ENCODE measurements at places on chromosomes 4 and X.

DNA sequence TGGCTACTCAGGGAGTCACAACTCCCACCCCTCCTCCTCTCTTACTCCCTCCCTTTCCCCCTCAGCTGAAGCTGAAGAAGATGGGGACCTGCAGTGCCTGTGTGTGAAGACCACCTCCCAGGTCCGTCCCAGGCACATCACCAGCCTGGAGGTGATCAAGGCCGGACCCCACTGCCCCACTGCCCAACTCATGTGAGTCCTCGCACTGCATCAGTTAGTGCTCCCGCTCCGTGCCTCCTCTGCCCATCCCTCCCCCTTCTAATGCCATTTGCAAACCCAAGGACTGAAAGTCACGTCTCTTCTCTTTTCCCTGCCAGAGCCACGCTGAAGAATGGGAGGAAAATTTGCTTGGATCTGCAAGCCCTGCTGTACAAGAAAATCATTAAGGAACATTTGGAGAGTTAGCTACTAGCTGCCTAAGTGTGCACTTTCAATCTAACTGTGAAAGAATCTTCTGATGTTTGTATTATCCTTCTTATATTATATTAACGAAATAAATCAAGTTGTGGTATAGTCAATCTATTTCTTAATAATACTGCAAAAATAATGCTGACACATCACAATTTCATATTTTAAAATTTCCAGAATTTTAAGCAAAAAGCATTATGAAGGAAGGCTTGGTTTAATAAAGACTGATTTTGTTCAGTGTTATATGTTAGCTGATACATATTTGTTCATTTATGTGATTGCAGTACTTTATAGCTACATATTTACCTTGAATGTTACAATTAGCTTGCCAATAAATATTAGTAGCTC lies 800 bp downstream of the PF4V1 start:
- no peak for DNase-seq

DNA sequence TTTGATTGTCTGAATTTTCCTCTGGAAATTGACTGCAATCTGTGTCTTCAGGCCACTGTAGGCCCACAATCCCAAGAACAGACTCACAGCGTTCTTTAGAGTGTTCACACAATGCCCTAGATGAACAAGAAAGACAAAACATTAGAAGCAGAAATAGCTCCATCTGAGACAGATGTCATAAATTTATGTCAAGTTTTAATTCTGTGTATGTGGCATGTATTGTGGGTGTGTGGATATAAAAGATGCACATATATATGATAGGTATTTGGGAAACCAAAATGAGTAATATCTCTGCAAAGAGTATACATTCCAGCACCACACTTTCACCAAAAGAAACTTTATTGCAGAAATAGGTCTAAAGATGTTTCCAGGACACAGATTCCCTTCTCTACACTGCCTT lies 176.1 kb downstream of the CORIN start:
- DNase-seq: no peak

- DNase-seq: no peak
Measured at GRCh38 chr4:182704948-182705347, 212.2 kb downstream of the DCTD start.

- no peak for DNase-seq
Measured at GRCh38 chrX:112025753-112026152, 56.8 kb downstream of the TRPC5 start.
